ENCODE measurements at places on chromosomes 5 and 9. TPM values are rescaled to one million over a fixed set of nuclear protein-coding genes. Genes with fewer than 3 reads are reported as not detected.

Gene PCDHA9
- total RNA-seq, result 2.0 TPM

Gene WDR31
- 3.2 TPM for total RNA-seq

Gene C5orf52
- total RNA-seq, result not detected

Gene RFESD
- total RNA-seq, result 3.6 TPM

Gene FRRS1L
- 4.3 TPM for total RNA-seq

Gene SLCO6A1
- 0.51 TPM for total RNA-seq

Gene CENPK
- 134 TPM for total RNA-seq

Gene MCTP1
- total RNA-seq, result 2.9 TPM

Gene TMEM215
- total RNA-seq, result not detected

Gene CORO2A
- 2.4 TPM for total RNA-seq

Gene CSF2
- not detected for total RNA-seq

Gene KIAA1191
- 116 TPM for total RNA-seq

Gene ANXA1
- total RNA-seq, result 1.1 TPM

Gene CCNJL
- total RNA-seq, result 8.4 TPM

Gene CYFIP2
- total RNA-seq, result 125 TPM

Gene JAKMIP2
- total RNA-seq, result 8.2 TPM

Gene PTGS1
- total RNA-seq, result 1.8 TPM

Gene CTNND2
- 13.9 TPM for total RNA-seq

Gene PCDH12
- total RNA-seq, result not detected

GRCh38 chr5:119322948-119323537 is 32.8 kb upstream of the TNFAIP8 start:
- DNase-seq, result no peak

DNA sequence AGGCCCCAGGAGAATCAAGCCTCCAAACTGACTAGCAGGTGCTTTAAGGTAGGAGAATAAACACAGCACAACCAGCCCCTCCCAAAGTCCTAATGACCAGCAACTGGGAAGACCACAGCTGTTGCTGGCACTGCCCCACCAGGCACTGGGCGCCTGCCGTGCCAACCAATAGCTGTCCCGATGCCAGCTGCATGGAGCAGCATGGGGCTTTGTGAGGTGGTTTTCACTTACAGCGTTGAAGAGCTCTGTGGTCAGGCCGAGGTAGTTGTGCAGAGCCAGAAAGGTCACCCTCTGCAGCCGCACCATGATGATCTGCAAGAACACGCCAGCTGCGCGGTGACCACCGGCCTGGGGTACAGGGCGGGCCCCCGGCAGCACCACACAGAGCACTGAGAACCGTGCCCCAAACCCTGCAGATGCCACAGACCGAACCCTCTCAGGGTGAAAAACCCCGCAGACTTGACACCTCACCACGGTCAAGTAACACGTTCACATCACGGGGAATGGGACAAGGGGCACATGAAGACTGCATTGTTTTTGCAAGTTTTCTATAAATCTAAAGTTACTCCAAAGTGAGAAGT is 28.7 kb downstream of the PNPLA7 start:
- no peak for DNase-seq

- no peak for DNase-seq
Measured at GRCh38 chr5:1378096-1378495, 33.2 kb upstream of the CLPTM1L start.

DNA sequence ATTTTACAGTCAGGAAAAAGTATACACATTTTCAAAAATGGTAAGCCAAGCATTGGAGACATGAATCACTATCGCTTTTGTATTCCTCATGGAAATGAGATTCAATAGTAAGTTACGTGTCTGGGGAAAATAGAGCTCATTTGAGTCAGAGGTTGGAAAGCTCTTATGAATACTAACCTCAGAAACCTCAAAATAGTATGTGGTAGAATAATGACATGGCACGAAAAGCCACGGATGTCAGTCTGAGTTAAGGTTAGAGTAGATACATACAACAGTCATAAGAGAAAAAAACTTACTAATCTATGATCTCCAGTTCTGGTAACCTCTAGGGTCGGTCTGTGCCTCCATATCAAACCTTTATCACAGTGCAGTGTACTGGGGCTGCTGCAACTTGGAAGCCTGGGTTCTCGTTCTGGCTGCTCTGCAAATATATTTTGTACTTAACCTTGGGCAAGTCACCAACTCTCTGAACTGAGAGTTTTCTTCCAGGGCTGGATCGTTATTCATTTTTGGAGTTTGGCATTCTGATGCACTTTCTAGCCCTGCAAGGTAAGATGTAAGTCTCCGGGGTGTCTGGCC is 31.8 kb downstream of the MAP1B start:
- DNase-seq, result no peak

- DNase-seq, result no peak
Measured at GRCh38 chr5:127061956-127062355, 11.3 kb downstream of the C5orf63 start.

GRCh38 chr9:29730163-29730562 is 2156.9 kb upstream of the C9orf72 start:
- DNase-seq, result no peak

DNA sequence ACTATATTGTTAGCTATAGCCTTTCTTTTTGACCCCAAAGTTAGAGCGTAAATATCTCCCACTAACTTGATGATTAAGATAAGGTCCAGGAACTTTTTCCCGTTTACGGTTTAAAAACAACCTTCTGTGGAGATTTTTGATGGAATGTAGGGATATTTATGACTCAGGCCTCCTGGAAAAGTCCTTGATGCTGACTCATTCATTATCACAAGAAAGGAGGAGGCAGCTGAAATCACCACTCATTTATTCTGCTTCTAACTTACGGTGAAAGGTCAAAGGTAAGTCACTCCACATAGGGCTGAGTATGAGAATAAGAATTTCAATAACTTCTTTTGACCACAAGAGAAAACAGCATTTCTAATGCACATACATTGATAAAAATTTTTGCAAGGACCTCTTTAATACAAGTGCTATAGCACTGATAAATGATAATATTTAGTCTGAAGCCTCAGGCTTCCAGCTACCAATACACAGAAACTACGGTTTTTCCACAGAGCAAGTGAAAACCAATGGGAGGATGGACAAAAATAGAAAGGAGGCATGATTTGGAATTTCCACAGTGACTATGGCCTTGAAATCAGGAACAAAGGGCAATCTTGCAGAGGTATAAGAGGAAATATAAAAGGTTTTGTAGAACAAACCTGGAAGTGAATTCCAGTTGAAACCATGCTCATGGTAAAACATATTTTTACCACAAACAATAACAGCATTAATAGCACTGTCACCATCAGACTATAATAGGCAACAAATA is 146.5 kb downstream of the PPP2R2B start:
- DNase-seq, result no peak

DNA sequence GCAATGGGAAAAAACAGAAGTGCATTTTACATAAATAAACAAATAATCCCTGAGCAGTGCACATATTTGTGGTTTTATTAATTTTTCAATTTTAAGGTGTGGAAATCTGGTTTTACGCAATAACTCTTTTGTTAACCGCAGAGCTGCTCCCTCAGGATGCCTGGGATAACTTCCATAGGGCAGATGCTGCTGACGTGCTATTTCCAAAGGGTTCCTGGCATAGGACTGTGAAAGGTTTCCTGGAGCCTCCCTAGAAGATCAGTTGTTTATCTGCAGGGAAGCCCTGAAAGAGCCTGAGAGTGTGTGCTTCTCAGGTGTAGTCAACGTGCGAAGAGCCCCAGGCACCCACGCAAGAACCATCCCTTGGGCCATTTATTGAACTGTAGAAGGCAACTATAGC is 443.5 kb downstream of the PLK2 start:
- DNase-seq, result peak; percentile 20

GRCh38 chr5:3604501-3604900 is 8.9 kb downstream of the IRX1 start:
- no peak for DNase-seq

GRCh38 chr9:133371261-133371711 is 4.6 kb downstream of the SURF4 start:
- no peak for DNase-seq

GRCh38 chr9:17328331-17328730 is 193.5 kb downstream of the CNTLN start:
- DNase-seq, result no peak

GRCh38 chr5:107090506-107090905 is 580.2 kb downstream of the EFNA5 start:
- no peak for DNase-seq

- no peak for DNase-seq
Measured at GRCh38 chr9:132194508-132194907, 32.6 kb downstream of the NTNG2 start.

GRCh38 chr9:12595400-12595799 is 97.8 kb upstream of the TYRP1 start:
- DNase-seq, result no peak

GRCh38 chr9:6802926-6803325 is 45.2 kb downstream of the KDM4C start:
- DNase-seq, result no peak

- no peak for DNase-seq
Measured at GRCh38 chr9:93022066-93022465, 36.4 kb upstream of the SUSD3 start.

DNA sequence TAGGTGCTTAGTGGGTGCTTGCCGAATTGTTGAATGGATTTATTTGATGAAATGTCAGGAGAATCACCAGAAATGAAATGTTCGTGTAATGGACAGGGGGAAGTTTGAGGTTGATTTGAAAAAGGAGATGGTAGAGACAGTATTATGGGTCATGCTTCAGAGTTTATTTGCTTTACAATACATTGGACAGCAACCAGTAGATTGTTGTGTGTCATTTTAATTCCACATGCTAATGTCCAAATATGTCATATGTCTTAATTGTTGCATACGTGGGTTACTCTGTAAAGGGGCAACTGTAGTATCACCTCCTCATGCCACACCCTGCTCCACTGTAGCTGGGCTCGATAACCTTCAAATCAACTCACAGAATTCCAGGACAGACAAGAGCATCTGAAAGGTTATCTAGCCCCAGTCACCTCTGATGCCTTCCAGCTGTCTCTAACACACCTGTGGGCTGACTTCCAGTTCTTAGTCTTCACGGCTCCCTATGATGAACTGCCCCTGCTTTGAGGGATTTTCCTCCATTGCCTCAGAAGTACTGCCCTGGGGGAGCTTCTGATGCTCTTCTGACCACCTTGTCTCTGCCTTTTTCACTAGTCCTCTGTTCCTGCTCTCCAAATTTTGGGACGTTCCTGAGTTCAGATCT is 1.7 kb downstream of the PDCD1LG2 start:
- DNase-seq, result no peak

GRCh38 chr5:9622971-9623421 is 7.2 kb downstream of the TAS2R1 start:
- DNase-seq, result peak; percentile 56

DNA sequence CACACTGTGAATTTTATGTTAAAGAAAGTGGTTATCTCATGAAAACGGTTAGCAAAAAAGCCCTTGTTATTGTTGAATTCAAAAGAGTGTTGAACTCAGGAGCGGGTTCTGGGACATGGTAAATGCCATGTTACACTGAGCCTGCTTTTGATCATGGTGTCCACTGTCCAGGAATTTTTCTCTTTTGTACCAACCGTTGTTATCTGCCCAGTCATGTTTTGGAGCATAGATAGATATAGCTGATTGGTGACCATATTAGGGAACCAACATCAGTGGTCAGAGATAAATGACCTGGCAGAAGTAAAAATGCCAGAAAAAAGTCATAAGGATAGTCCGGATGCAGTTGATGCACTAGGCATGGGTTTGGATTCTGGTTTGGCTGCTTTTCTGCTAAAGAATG is 29.3 kb downstream of the DOCK2 start:
- no peak for DNase-seq
